Heart left ventricle (tissue), 16 donors: ENCODE measurements at places on chromosomes 1 and 21. TPM values are rescaled to one million over a fixed set of nuclear protein-coding genes. Genes with fewer than 3 reads are reported as not detected.
A peak's percentile ranks its signal among the peaks of the same experiment; 100 is the strongest.

EXOC8 gene
- total RNA-seq: 14.5 TPM

- H3K27me3 ChIP-seq: peaks cover 66% of the 10 kb centered on the region
- no peak within 1 kb of the TSS for H3K27ac ChIP-seq
- H3K4me3 ChIP-seq: peak within 1 kb of the TSS; percentile 54
- no peak for DNase-seq
Observed at GRCh38 chr1:180229483-180230415, at the start of gene LHX4. Gene LHX4, plus strand, starts transcription at chr1:180230264. Its CDS starts 266 bp downstream, at chr1:180230530.

TMEM240 gene
- total RNA-seq: 5.6 TPM

KCNJ6 gene
- not detected for total RNA-seq

GRCh38 chr1:156539818-156540355 is 32.5 kb downstream of the IQGAP3 start:
- no peaks in the 10 kb centered on the region for H3K4me1 ChIP-seq
- H3K36me3 ChIP-seq: no peaks in the 10 kb centered on the region
- H3K27me3 ChIP-seq: no peaks in the 10 kb centered on the region
- H3K4me3 ChIP-seq: no peak overlapping the region
- H3K27ac ChIP-seq: no peak overlapping the region

GRCh38 chr21:44445145-44445812 is 10.0 kb upstream of the LRRC3 start:
- H3K36me3 ChIP-seq: no peaks in the 10 kb centered on the region
- H3K27ac ChIP-seq: no peak overlapping the region
- no peak overlapping the region for H3K4me3 ChIP-seq
- peak; percentile 5 for DNase-seq
- no peaks in the 10 kb centered on the region for H3K27me3 ChIP-seq
- H3K4me1 ChIP-seq: no peaks in the 10 kb centered on the region

DNA sequence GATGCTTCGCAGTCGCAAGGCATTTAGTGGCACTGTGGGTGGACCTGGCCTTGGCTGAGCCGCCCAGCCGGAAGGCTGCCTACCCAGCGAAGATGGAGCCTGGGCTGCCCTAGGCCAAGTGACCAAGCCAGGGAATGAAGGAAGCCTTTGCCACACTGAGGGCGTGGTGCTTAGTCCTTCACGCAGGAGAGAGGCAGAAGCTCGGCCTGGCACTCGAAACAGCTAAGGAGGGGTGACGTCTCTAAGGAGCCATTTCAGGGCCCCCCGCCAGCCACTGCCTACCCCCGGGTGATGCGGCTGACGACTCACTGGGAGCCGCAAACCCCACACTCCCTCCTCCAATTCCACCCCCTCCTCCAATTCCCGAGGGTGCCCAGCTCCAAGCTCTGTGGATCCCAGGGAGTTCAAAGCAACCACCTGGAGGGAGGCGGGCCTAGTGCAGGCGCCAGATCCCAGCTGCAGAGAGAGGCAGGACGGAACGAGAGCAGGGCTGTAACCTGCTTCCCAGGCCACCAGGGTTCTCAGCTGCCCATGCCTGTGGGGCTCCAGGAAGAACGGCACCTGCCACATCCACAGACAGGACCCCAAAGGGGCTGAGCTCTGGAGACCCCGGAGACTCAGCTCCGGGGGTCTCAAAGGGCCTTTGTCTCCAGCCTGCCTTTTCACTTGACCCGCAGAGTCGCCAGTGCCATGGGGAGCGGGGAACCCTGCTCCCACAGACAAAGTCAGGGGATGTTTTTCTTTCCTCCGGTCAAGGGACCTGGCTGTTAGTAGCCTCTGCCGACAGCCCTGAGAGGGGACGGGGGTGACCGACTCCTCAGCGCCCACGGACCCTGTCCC is 75.8 kb downstream of the ARHGEF16 start:
- no peaks in the 10 kb centered on the region for H3K36me3 ChIP-seq
- H3K4me3 ChIP-seq: peak overlapping the region; percentile 77
- DNase-seq: no peak
- peaks cover 14% of the 10 kb centered on the region for H3K4me1 ChIP-seq
- peak overlapping the region; percentile 52 for H3K27ac ChIP-seq
- H3K27me3 ChIP-seq: no peaks in the 10 kb centered on the region

DNA sequence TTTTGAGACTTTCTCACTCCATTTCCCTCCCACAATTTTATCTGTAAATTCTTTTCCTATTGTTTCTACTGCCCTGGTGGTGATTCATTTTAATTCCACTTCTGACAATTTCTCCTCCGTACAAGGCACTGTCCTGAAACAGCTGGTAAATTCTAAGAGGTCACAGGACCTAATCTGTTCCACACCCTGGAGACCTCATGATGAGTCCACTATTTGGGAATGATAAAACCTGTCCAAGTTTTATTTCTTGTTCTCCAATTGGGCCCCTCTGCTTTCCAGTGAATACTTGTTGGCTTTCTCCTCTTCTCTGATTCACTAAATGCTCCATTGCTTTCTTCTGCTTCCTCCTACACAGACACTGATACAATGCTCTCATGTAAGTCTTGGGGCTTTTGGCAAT is 343.1 kb upstream of the DUSP10 start:
- no peaks in the 10 kb centered on the region for H3K27me3 ChIP-seq
- no peak for DNase-seq
- no peaks in the 10 kb centered on the region for H3K4me1 ChIP-seq
- no peak overlapping the region for H3K4me3 ChIP-seq
- H3K27ac ChIP-seq: no peak overlapping the region

DNA sequence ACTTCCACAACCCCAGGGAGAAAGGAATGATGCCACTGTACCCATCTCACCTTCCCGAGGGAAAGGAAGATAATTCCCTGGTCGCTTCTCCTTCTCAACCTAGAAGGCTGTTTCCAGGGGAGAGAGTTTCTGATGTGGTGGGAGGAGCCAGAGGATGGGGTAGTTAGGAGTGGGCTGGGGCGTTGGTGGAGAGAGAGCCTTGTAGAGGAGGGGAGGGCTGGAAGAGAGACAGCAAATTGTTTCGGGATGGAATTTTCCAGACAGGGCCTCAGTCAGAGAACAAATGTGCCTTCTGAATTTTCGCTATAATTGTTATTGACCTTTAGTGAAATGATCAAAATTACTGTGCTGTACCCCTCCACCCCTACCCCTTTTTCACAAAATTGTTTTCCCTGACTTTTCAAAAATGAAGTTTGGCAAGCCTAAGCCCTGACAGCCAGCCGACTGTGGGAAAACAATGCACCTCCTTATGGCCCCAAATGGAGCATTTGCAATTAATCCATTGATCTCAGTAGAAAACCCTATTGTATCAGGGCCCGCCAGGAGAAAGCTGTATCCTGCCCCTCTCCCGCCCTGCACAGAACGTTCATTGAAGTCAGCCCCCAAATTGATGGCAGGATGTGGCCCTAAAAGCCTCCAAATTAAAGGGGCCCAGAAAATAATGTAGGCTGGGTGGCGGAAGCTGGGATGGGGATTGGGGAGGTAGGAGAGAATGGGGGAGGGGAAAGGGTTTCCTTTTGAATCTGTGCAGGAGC is 69.1 kb upstream of the JUN start:
- H3K4me1 ChIP-seq: peaks cover 3% of the 10 kb centered on the region
- H3K4me3 ChIP-seq: no peak overlapping the region
- H3K27me3 ChIP-seq: no peaks in the 10 kb centered on the region
- no peaks in the 10 kb centered on the region for H3K36me3 ChIP-seq

PDE4DIP gene
- total RNA-seq: 2,892 TPM
